Effector memory CD4-positive, alpha-beta T cell (primary cell): ENCODE measurements at places on chromosomes 6 and 20.

DNA sequence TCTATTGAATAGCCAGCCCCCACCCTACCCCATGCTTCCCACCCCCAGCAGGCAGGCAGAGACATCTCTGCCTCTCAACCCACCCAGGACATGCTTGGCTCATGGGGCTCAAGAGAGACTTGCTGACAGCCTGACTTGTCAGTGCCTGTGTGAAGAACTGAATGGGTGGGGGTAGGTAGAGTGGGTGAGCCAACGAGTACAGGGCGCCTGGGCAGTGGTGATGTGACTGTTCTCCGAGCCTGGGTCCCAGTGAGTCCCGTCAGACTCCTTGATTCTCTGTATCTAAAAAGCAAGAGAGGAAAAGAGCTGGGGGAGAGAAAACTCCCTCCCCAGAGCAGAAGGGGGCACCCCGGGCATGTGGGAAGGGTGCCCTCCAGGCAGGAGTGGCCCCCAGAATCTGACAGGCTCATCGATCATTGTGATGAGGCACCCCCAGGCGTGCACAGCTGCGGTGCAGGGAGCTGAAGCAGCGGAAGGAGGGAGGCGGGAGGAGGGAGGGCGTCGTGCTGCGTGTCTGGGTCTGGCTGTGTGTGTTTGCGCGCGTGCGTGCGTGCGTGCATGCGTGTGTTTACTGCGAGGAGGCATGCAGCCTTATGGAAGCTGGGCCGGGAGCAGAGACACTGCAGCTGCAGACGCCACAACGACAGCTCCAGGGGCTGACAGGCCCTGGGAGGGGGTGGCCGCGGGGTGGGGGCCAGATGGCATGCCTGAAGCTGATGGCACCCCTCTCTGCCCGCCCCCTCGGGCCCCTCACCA, 40.2 kb downstream of the FOXP4 start:
- DNase-seq = no peak

- no peak for DNase-seq
These were observed 156.1 kb upstream of the AGPAT4 start for GRCh38 chr6:161429921-161430490.

DNA sequence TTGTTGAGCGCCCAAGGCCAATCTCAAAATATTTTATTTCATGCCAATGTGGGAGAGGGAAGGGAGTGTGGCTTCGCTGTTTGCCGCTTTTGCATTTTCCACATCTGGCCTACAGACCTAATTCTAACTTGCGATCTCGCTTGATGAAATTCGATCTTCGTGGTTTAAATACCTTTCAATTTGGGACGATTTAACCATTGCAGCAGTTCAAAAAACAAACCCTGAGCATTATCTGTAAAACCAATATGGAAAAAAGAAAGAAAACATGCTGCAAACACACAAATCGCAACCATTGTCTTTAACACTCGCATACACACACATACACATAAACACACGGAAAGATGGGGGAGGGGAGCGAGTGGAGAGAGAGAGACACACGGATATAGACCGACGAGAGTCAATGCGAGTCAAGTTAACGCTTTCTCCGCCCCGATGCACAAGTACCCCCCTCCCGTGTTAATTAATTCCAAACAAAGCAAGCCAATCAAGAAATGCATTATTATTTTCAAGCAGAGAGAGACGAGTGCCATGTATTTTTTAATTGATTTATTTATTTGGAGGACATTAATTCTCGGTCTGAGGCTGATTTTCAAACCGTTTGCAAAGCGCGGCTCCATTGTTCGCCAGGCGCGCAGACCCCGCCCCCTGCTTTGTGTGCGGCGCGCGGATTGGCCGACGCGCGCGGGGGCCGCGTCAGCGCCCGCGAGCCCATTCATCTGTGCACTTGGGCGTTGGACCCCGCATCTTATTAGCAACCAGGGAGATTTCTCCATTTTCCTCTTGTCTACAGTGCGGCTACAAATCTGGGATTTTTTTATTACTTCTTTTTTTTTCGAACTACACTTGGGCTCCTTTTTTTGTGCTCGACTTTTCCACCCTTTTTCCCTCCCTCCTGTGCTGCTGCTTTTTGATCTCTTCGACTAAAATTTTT, at the start of gene MARCKS:
TSS of gene MARCKS (plus strand) at position 721 of the 931 bp plus-strand sequence. CDS start 401 bp downstream, outside the sequence.
- no peak for DNase-seq

GRCh38 chr6:116518621-116519368, 7.4 kb downstream of the CALHM5 start:
- no peak for DNase-seq

GRCh38 chr6:82584194-82584695, 220.6 kb downstream of the TPBG start:
- DNase-seq = no peak

DNA sequence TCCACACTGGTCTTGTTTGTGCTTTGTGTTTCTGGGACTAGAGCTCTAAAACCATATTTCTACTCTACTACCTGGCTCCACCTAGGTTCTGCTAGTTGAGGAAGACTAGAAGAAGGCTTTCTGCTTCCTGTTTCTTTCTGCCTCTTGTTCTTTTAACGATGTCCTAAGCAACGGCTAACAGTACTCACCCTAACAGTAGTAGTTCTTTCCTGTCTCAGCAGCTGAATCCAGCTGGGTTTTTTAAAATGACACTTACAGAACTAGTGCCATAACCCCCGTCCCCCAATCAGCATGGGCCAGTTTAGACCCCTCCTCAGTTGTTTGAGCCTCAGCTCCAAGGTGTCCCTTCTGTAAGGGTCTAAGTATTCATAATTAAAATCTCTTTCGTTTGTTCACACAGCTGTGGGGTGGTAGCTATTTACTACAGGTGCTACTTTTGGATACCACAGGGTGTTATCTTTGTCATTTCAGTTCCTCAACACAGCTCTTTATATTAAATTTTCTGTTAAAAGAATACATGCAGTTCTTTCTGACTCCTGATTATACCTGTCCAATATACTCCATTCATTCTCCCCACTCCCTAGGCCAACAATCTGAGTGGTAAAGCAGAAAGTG, 790.2 kb downstream of the DHX35 start:
- DNase-seq = no peak
